ENCODE measurements at places on chromosomes 1 and 21.
A peak's percentile ranks its signal among the peaks of the same experiment; 100 is the strongest.

GRCh38 chr1:86502721-86503405 is 34.1 kb downstream of the CLCA1 start:
- DNase-seq = no peak

DNA sequence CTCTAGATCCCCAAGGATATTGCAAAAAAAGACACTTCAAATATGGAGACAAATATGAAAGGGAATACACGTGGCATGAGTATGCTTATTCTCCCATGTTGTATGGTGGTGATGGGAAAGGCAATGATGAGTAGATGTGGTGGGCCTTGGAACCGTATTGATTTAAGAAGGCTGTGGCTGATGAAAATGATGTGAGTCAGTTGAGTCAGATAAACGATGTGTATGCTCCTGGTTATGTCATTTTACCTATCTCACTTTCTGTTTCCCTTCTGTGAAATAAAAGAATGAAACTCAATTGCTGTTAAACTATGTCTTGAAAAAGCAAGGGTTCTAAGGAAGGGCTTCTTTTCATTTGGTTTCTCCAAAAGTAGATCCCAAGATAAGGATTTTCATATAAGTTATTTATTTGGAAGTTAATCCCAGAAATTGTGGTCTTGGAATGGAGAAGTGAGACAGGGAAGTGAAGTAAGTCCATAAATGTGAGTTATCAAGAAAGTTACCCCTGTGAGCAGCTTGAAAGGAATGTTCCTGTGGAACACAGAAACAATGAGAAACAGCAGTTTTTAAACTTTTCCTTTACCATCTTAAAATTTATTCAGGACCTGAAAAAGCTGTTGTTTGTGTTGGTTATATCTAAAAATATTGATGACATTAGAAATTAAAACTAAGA is 292.0 kb downstream of the DUSP10 start:
- DNase-seq = no peak

DNA sequence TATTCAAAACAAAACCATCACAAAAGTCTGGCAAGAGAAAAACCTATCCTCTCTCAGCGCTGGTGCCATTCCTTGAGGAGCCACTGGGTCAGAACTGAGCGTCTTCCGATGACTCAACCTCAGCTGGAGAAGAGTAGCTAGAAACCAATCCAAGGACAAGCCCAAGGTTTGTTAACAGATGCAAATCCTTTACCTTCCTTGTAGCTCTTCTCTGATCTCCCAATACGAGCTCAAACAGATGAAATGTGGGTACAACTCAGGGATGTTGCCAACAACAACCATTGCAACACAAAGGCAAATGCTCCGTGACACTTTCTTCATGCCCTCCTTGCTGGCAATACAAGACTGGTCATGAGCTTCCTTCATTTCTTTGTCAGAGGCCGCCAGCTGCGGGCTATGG is 337.1 kb downstream of the SIPA1L2 start:
- no peak for DNase-seq

DNA sequence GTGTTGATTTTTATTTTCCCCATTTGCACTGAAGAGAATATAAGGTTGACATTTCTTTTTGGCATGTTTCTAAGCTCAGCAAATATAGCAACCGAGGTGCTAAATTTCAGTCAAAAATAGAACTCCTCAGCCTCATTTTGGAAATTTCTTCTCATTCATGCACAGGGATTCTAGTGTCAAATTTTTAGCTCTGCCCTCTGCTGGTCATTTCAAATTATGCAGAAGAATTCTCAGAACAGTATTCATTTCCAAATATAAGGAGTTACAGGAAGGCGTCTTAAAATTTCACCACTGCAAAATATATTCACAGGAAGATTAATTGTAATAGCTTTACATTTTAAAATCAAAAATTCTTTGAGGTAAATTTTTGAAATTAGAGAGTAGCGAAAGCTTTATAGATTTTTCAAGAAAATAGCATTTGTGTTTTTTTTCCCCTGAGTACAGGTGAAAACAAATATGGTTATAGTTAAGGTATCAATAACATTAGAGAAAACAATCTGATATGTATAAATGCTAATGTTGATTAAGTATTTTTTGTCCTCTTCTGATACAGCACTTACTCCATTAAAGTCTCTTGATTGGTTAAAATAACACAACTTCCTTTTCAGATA is 57.9 kb downstream of the FMN2 start:
- DNase-seq = peak; percentile 40

- DNase-seq = no peak
Observed at GRCh38 chr1:155485945-155486344, 76.7 kb downstream of the ASH1L start.

DNA sequence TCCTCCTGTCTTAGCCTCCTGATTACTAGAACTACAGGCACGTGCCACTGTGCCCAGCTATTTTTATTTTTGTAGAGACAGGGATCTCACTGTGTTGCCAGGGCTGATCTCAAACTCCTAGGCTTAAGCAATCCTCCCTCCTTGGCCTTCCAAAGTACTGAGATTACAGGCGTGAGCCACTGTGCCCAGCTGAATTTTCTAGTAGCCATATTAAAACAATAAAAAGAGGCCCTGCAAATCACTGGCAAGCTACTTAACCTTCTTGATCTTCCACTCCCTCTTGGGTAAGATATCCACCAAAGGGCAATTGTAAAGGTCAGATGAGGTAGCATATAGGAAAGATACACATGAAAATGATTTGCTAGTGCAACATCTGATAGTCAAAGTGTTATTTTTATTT is 65.6 kb upstream of the SRSF10 start:
- DNase-seq = no peak

DNA sequence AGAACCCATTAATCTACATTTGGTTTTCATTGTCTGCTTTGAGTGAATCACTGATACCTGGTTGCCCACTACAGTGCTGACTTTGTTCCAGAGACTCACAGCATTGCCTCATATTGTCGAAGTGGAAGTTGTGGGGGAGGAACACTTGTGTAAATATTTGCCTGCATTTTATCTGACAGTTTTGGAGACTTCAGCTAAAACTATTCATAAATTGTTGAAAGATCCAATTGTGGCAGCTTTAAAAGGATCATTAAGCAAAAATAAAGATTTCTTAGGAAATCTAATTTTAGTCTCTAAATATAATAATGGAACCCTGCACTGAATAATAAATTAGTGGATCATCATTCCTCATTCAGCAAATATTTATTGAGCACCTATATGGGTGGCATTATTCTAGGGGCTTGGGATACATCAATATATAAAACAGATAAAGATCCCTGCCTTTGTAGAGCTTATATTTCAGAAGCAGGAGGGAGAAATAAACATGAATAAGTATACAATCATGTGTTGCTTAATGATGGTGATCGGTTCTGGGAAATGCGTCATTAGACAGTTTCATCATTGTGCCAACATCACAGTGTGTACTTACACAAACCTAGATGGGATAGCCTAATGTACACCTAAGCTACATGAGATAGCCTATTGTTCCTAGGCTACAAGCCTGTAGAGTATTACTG is 73.5 kb downstream of the OSBPL9 start:
- no peak for DNase-seq

DNA sequence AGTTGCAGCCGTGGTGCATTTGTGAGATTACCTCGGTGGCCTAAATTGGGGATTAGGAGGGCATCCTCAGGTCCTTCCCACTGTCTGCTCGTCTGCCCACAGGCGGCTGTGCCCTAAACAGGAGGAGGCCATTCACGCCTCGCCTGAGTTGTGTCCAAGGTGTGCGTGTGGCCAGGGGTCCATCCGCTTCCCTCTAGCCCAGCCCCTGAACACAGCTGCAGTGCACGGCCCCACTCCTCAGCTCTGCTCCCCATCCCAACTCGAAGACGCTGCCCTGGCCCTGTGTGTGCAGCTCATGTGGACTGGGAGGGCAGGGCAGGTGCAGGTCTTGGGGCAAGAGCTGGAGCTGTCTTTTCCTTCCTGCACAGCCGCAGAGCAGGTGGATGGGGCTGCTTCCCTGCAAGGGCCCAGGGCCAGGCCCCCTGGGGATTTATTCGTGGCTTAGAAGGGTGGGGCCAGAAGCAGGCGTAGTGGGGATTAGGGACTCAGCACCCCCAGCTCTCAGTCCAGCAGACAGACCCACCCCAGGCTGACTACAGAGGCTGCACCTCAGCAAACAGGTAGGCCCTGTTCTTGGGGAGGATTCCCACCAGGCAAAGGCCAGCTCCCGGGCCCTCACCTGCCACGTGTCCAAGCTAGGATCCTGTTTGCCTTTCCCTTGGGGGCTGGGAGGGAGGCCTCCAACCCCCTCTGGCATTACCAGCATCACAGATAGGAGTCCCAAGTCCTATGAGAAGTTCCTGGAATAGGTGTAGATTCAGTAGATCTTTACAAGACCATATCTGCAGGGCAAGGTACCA is 4.3 kb downstream of the GUK1 start:
- no peak for DNase-seq

DNA sequence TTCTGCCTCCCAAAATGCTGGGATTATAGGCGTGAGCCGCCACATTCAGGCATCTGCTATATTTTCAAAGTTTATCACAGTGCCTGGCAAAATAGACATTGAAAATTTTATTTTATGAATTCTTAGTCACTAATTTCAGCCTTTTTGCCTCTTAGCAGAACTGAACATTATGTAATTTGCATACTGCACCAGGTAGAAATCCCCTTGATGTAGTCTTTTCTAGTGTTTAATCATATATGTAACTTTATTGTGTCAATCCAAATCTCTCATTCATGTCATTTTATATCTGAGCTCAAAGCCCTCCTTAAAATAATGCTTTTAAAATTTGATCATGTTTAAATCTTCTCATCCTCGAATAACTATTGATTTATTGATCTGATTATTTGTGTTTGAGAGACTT is 19.2 kb downstream of the WDTC1 start:
- no peak for DNase-seq

GRCh38 chr1:150512846-150513245 is 2.7 kb upstream of the FALEC start:
- no peak for DNase-seq

DNA sequence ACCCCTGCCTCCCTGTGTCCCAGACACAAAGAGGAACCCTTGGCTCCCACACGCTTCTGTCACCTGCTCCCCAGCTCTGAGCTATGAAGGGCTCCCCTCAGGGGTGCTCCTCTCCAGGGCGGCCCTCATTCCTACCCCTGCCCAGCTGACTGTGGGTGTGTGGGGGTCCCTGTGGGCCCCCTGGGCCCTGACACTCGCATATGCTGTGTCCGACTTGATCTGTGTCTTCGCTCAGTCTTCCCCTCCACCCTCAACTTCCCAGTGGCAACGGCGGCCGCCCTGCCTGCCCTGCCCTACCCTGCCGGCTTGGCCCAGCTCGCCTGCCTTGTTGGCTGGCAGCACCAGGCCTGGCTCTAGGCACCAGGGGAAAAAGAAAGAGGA is 1.2 kb downstream of the KCNQ4 start:
- no peak for DNase-seq

DNA sequence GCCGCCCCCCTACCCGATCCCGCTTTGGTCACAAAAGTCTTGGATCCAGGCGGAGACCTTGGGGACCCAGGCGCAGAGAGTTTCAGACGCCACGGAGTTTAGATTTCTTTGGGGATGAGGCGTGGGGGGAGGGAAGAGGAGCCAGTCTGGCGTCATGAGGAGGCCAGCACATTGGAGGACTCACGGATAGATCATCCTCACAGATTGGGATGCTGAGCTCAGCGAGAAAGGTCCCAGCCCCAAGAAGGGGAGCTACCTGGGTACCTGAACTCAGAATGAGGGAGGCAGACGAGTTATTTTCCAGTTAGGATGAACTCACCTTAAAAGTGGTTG is 393 bp downstream of the ELAPOR1 start:
- DNase-seq = no peak

DNA sequence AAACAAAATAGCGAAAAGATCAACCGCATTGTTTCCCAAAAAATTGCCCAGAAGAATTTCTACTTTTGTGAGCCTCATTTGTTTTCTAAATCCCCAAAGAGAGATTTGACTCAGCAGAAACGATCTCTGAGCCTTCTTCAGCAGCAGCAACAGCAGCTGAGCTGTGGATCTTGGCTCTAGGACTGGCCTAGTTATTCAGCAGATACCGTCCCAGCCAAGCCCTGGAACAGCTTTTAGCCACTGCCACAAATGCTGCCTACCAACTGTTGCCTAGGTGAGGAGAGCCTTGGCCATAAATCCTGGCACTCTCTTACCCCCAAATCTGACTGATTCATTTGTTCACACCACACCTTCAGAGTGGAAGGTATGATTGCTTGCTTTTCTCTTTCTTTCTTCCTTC is 320.1 kb downstream of the TGFB2 start:
- peak; percentile 90 for DNase-seq

DNA sequence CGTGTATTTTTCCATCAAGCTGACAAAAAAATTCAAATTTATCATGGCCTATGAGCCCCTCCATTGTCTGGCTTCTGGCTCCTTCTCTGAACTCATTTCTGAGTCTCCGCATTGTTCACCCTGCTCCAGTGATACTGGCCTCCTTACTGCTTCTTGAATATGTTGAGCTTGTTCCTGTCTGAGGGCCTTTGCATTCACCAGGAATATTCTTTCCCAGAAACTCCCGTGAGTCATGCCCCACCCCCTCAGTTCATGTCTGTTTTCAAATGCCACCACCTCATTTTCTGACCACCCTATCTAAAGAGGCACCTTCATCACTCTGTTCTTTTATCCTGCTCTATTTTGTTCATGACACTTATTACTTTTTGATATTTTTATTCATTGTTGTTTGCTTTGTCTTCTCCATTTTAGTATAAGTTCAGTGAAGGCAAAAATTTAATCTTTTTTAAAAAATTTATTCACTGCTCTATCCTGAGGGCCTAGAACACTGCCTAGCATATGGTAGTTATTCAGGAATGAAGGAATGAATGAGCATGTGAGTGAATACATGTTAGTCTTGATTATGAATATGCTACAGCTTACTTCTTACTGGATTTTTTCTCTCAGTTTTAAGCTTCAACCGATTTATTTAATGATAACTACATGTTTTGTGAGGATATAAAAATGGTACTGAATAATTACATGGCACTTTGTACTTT is 140.4 kb upstream of the C1orf105 start:
- DNase-seq = no peak

GRCh38 chr1:37888022-37888700 is 28.8 kb upstream of the MTF1 start:
- no peak for DNase-seq

DNA sequence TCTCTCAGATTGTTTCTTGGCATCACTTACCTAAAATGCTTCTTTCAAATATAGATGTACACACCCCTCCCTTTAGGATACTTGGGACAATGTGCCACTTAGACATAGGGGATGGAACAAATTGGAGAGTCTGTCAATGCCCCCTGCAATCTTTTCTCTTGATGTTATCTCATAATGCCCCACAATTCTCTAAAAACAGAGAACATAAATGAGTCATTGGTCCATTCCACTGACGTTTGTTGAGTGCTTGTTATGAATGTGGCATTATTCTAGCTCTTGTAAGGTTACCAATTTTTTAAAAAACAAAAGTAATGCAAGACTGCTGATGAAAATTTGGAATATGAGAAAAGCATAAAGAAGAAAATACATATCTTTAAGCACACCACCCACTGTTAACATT is 5.6 kb upstream of the SMIM11 start:
- no peak for DNase-seq
